ENCODE measurements at places on chromosomes 7 and 10.

DNA sequence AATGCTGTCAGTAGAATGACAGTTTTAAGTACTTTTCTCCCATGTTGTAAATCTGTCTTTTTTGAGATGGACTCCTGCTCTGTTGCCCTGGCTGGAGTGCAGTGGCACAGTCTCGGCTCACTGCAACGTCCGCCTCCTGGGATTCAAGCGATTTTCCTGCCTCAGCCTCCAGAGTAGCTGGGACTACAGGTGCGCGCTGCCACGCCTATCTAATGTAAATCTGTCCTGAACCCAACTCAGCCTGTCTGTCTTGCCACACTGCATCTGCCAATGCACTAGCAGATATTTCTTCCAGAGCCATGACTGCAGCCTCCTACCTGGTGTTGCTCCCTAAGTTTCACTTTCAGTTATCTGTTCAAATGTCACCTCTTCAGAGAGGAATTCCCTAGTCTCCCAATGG is 264.1 kb downstream of the PHF14 start:
- DNase-seq, result no peak

GRCh38 chr10:25888627-25889026 is 45.4 kb upstream of the MYO3A start:
- DNase-seq, result no peak

DNA sequence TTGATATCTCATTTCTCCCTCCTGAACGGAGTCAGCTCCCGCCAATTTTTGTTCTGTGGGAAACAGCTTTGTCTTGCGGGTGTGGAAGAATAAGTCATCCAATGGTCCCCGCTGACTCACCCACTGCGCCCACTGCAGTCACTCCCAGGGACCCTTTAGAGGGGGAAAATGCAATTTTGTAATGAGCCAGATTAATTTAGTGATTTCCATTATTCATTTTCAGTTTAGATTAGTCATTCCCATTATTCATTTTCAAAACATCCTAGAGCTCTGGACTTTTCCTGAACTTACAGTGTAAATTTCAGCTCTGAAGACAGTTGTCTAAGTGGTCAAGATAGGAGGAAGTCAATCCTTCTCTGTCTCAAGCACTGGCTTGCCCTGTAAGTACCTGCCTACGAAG is 154.9 kb upstream of the TMEM72 start:
- peak; percentile 31 for DNase-seq

DNA sequence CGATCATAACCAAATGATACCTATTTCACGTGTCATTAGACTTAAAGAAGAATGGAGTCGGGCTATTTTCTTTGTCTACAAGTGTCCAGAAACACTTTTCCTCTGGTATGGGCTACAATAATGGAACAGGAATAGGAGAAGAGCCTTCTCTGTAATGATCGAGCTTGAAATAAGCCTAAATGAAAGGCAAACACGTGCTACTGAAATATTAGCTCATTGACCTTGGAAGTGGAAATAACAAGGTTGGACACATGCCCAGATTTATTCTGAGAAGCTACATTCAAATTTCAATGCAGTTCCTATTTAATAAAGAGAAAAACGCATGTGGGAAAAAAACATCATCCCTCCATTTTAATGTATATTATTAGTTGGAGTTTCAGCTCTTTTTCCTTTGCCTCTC is 254.7 kb upstream of the PTER start:
- no peak for DNase-seq

- no peak for DNase-seq
Measured at GRCh38 chr7:110994028-110994967, 96.6 kb upstream of the LRRN3 start.

DNA sequence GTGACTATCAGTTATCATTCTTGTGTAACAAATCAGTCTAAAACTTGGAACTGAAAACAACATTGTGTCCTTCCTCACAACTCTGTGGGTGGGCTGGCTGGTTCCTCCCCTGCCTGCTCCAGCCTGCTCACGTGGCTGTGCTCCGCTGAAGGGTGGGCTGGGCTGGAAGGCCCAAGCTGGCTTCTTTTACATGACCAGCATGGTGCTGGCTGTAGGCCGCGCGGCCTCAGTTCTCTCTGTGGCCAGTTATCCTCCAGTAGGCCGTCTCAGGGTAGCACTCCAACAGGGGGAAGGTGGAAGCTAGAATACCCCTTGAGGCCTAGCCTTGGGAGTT is 11.3 kb downstream of the ADAMTS14 start:
- no peak for DNase-seq

GRCh38 chr7:1361016-1361755 is 98.1 kb downstream of the MICALL2 start:
- no peak for DNase-seq

DNA sequence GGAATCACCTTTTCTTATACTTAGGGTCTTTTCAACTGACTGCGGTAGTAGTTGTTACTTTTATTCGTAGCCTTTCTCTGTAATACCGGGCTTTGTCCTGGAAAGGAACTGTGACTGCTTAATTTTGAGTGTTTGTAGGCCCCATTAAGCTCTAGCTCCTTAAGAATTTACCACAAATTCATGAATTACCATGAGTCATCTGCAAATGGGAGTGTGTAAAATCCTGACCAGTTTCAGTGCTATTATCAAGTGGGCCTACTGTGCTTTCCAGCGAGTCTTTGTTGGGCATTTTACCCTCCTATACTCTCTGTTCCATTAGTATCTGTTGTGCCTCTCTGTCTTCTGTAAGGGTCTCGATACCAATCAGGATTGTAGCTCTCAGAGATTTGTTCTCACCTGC is 49.7 kb downstream of the ZMYND11 start:
- DNase-seq, result no peak

- peak; percentile 67 for DNase-seq
Measured at GRCh38 chr10:126921974-126922525, 16.8 kb downstream of the DOCK1 start.

GRCh38 chr10:27297844-27298521 is 57.4 kb upstream of the ACBD5 start:
- no peak for DNase-seq

DNA sequence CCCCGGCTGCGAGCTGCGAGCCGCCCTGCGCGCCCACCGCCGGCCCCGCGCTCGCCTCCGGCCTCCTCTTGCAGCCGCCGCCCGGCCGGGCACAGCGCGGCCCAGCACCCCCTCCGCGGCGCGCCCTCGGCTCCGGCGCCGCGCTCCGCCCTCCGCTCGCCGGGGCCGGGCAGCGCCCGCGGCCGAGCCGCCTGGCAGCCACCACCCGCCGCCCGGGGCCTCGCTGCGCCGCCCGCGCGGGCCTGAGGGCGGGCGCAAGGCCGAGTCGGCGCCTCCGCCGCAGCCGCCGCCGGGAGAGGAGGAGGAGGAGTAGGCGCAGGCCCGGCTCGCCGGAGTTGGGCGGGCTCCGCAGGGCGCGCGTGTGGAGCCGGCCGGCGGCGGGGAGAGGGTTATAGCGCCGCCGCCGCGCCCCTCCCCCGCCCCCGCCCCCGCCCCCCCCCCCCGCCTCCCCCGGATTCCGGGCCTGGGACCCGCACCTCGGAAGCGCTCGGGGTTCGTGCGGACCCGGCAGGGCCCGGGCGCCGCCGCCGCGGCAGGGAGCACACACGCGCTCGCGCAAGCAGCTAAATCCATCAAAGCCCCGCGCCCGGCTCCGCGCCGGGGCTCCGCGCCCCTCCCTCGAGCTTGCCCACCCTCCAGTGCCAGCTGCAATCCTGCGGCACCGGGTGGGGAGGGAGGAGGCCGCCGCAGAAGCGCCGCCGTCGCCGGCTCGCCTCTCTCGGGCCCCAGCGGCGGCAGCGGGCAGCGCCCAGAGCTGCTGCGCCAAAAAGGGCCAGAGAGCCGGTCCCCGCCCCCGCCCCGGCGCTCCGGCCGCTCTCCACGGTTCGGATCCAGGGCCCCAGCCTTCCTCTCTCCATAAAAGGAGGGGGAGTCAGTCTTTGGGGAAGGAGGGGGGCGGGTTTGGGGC is at the start of gene PDGFA:
Gene PDGFA, minus strand, starts transcription at position 363 of the 907 bp plus-strand sequence. CDS start 845 bp downstream, outside the sequence.
- DNase-seq, result no peak

DNA sequence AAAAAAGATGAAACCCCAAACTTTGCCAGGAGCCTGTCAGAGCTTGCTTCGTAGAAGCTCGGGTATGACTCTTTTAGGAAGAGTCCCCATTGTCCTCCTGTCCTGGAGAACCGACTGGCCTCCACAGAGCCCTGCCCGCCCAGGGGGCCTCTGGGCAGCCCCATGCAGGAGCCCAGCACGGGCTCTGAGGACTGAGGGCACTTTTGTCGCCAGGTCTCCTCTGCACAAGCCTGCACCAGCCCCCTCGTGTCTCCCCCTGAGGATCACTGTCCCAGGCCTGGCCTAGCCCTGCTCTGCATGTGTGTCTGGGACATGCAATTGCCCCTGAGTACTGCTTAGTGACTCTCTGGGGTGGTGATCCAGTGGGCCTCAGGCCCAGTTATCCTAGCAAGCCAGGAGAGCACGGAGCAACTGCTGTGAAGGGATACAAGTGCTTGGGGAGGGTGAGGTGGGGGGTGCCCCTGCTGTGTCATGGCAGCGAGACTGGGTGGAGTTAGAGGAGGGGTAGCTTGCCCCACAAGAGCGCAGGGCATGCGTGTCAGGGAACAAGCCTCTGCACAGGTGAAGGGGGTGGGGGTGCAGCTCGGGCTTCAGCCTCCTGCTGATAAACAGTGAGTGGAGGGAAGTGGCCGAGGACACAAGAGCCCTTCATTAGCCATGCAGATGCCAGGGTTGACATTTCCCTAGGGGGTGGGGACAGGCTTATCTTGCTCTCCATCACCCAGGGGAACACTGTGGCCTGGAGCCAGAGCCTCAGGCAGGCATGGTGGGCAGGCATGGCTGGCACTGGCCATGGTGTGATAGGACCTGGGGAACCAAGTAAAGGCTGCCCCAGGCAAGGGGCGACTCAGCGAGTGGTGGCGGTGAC is 143.4 kb downstream of the C10orf105 start:
- no peak for DNase-seq

DNA sequence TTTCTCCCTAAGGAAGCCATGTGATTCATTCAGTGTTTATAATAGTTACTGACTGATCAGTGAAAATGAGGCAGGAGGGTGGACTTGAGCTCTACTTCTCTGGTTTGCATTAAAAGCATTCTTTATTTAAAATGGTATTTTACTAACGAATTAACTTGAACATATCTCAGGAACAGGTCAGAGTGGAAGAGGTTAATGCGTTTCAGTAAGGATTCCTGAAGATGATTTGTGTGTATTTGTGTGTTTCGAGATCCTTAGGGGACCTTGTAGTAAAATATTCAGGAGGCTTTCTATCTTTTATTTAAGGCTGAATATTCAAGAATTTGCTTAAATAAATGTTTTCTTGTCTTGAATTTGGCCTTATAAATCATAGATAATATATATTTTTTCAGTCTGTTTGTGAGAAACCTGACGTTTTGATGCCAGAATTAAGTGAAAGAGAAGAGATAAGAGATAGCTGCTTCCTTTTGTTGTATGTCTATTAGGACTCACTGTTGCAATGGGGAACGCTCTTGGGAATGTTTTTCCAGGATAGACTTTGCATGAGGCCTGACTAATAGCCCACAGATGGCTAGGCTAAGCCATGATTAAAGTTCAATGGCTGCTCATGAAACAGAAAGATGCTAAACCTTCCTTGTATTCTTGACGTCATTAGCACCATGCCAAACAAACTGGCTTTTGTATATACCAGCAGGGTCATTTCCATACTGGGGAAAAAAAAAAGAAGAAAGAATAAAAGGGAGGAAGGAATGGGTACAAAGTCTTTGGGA is 93.8 kb upstream of the MTPN start:
- DNase-seq, result no peak

GRCh38 chr10:74055383-74056049 is 57.6 kb downstream of the VCL start:
- DNase-seq, result no peak

- DNase-seq, result no peak
Measured at GRCh38 chr10:20897146-20897825, at the start of gene NEBL. TSS of gene NEBL (minus strand) at chr10:20897311. CDS start at chr10:20897205, 106 bp downstream.

DNA sequence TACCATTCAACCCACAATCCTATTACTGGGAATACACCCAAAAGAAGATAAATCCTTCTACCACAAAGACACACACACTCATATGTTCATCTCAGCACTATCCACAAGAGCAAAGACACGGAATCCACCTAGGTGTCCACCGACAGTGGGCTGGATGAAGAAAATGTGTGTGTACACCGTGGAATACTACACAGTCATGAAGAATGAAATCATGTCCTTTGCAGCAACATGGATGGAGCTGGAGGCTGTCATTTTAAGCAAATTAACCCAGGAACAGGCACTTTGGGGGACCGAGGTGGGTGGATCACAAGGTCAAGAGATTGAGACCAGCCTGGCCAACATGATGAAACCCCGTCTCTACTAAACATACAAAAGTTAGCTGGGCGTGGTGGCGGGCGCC is 8.3 kb upstream of the FOXL3 start:
- no peak for DNase-seq

DNA sequence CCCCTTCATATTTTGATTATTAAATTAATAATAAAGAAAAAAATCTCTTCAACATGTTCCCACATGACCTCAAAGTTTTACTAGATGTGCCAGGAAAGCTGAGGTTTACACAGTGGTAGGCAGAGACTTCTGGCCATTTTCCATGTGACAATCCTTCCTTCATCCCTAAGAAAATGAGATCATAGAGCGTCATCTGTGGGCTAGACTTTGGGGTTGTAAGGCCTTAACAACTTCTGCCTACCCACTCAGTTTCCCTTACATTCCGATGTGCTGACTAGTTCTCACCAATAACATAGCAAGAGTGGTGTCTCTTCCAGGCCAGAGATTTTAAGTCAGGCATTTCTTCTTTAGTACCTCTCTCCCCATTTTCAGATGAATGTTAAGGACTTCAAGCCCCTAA is 171.1 kb upstream of the PHF14 start:
- DNase-seq, result no peak

DNA sequence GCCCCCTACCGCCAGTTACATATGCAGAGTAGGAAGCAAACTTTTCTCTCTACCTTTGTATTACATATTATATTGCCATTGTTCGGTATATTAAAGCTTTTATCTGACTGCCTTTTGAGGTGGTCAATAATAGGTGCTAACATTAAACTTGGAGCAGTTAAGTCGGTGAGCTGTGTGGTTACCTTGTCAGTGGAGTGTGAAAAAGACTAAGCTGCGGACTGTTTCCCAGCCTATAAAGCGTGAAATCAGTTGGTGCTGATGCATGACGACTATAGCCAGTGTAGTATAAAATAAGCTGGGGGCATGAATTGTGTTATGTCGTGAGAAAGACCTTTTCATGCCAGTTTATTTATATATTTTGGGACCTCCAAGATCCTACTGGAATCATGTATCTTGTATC is 33.7 kb downstream of the R3HCC1L start:
- DNase-seq, result no peak

GRCh38 chr7:37820708-37821468 is 27.5 kb upstream of the NME8 start:
- no peak for DNase-seq

DNA sequence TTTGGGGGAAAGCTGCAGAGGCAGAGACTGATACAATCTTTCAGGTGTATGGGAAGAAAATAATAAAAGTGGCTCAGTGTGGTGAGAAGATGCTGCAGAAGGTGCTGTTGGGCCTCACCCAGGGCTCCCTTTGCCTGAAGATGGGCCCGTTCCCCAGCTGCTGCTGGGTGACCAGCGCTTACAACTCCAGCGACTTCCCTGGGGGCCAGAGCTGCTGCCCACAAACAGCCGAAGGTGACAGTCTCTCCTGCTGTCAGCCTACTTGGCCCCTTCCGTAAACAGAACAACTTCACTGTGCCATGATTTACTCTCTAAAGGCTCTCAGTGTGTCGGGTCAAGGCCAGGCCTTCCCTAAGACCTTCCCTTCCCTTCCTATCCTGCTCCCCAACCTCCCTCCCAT is 93.6 kb upstream of the PCBD1 start:
- no peak for DNase-seq

All from GM04504 (cell line).